ENCODE measurements at places on chromosomes 2 and 18.

- no peak for DNase-seq
Observed at GRCh38 chr2:67790622-67791021, 272.2 kb downstream of the C1D start.

- no peak for DNase-seq
Observed at GRCh38 chr2:72661985-72662384, 163.8 kb downstream of the EXOC6B start.

- DNase-seq: no peak
Observed at GRCh38 chr2:205471776-205472175, 210.5 kb upstream of the NRP2 start.

GRCh38 chr2:166106431-166107015 is 21.3 kb downstream of the SCN1A start:
- no peak for DNase-seq

- DNase-seq: no peak
Observed at GRCh38 chr18:80074697-80075096, 34.4 kb upstream of the ADNP2 start.

DNA sequence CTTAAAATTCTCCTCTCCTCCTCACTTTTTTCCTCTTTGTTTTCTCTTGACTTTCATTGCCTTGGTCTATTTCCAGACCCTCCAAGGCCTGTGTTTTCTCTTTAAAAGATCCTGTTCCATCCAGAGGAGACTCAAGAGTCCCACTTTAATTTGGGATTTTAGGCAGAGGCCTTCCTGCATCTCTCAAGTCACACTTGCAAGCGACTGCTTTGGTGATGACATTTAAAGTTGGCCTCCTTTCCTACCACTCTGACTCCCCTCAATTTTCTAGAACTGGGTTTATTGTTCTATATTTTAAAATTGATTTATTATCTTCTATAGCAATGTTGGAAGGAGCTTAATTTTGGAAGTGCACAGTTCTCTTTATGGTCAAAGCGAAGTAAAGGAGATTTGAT is 16.3 kb downstream of the ASAP2 start:
- no peak for DNase-seq

GRCh38 chr18:13418013-13418710 is 199.6 kb downstream of the LDLRAD4 start:
- DNase-seq: no peak

DNA sequence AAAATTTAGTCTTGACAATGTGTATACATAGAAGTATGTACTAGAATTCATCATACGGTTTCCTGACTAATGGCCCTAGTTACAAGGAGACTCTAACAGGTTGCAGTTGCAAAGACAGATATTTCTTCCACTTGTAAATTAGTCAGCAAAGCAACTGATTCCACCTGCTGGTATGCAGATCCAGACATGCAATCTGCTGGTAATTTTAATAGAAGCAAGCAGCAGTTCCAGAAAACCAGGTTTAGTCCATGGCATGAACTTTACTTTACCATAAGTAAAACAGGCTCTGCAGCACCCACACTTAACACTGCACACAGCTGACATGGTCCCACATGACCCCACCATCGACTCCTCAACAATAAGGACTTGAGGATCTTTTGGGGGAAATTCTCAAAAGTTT is 110.9 kb upstream of the SP3 start:
- DNase-seq: no peak

GRCh38 chr2:27954771-27955383 is 64.3 kb downstream of the BABAM2 start:
- peak; percentile 52 for DNase-seq

DNA sequence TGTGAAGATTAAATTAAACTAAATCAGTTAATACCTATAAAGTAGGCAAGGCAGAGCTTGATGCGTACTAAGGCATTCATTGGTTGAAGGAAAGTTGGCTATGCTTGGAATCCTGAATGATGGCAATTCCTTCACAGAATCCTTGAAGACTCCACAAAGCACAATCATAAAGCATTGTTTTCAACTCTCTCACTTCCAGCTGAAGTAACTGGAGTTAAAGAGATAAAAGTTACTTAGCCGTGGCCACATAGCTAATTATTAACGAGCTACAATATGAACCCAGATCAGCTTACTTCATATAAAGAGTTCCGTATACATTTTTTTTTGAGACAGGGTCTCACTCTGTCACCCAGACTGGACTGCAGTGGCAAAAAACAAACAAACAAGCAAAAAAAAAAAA is 483.9 kb upstream of the DDX18 start:
- no peak for DNase-seq

DNA sequence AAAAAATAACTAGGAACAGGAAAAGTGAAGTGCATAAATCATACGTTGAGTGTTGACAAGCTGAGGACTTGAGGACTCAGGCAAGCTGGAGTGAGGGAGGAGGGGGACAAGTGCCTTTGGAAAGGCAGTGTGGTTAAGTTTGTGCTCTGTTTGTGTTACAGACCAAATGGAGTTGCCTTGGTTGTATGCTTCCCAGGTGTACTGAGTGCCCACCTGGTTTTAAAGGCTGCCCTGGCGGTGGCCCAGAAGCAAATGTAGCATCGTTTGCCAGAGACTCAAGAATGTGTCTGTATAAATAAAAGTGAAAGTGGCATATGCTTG is 240.9 kb downstream of the PRKCE start:
- DNase-seq: no peak

All from MM.1S (cell line).